ENCODE measurements at places on chromosomes 3 and 15.

DNA sequence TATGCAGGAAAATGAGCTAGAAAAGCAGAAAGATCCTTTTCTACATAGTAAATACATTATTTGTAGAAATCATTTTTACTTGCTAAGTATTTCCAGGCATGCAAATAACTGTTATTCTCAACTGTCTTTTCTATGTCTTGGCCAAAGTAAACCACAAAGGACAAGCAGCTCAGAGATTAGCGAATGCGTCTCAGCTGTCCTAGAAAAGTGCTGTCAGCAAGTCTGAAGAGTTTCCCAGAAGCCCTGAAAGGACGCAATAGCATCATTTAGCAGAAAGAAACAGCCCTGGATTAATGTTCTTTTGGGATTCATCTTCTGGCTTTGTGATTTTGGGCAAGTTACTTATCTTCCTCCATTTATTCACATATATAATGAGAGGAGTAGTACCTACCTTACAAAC is 100.3 kb downstream of the ZIC1 start:
- DNase-seq = no peak

DNA sequence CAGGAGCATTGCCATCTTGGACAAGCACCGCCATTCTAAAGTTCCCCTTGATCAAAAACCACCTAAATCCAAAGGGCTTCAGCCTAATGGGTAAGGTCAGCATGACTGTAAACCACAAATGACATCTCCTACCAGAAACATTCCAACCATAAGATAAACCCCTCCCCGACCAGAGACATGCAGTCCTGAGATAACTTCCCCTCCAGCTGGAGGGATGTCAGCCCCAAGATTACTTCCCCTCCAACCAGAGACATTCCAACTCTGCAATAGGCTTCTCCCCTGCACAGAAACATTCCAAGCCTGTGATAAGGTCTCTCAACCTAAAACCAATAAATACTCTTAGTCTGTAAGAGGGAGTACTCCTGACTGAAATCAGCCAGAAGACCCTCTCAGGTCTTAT is 62.7 kb upstream of the DNAJC19 start:
- DNase-seq = peak; percentile 4

DNA sequence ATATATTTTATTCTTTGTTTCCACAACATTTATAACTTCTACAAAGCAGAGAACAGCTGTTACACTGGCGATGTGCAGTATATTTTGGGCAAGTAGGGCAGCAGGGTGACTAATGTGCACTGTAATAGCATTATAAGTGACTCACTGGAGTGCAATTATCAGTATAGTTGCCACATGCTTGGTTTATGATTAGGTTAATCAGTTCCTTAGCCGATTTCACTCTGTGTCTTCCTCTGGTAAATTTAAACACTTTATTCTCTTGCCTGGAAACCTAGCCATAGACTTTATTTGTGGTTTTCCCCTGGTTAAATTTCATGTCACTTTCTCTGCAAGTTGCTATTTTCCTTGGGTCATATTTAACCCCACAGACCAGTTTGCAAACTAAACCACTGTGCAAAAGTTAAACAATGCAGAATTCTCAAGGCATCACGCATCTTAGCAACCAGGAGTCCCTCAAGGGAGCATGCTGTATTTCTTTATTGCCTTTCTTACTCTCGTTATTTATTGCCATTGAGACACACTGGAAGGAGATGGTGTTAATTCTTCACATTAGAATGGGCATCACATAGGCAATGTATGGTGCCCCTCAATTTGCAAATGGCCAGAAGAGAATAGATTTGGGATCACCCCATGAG is 690.2 kb upstream of the DPPA4 start:
- peak; percentile 31 for DNase-seq

DNA sequence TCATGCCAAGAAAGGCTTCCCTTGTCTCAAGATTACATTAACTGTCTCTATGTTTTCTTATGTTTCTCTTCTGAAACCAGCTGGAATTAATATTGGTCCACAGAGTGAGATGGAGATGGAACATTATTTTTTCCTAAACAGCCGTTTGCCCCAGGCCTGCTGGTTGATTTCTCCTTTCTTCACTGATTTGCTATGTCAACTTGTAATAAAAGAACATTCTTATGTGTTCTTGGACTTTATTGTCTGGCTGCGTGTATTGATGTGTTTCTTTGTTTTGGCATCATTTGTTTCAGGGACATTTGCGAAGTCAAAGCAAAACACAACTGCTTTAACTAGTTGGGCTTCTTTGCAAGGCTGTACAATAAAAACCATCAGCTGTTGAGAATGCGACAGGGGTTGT is 168.5 kb downstream of the FAM43A start:
- no peak for DNase-seq

DNA sequence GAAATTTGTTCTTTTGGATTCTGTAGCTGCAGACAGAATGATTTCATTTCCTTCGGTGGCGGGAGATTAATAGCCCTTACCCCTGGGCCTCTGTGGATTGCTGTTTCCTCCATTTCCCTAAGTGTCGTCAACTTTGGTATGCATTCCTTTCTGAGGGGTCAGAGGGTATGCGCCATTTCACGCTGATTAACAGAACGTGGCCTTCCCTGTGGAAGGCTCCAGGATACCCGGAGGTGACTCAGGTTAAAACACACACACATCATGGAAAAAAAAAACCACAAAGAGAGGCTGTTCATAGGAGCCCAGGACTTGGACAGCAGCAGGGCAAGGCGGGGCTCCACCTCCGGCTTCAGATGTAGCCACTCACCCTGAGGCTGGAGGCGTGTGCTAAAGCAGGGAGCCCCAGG is 51.9 kb downstream of the EPHB1 start:
- peak; percentile 37 for DNase-seq

DNA sequence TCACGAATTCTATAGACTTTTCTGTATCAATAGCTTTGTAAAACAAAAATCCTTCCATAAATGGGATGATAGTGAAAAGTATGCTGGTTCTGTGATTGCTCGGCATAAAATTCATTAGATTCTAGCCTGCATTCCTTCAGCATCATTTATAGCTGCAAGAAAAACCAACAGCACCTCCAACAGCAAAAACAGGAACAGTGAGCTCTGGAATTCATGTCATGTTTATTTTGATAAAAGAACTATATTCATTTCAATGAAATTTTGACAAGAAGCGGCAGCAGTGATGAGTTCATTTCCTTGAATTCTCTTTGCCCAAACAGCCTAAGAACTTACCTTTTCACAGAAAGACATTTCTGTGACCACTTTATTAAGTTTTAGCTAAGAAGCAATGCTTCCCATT is 515.2 kb upstream of the CCDC54 start:
- DNase-seq = peak; percentile 72

DNA sequence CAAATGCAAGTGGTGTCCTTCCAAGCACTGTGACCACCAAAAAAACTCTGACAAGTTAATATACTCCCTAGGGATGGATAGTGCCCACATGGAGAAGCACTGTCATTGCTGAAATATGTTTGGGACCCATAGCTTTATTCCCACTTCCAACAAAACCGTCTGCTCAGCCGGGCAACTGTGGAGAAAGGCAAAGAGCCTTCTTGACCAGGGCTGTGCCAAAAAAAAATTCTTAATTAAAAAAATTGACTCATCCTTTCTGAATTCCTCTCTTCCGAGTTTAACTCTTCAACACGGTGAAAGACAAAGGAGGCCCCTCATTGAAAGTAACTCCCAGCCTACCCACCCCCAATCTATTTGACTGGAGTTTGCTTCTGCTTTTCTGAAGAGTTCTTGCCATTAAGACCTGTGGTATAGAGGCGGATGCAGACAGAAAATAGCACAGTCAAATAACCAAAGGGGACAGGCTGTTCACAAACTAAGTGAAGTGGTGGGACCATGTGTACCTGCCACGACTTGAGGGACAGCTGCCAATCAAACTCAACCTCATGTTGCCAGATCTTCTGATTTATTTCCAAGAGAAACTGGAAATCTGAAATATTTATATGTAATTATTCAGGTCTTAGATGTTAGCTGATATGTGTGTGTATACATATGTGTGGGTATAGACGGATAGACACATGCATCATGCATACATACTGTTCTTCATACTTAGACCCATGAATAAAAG is 135.4 kb upstream of the PFN2 start:
- DNase-seq = no peak

GRCh38 chr3:101383156-101383575 is 62.8 kb upstream of the IMPG2 start:
- DNase-seq = peak; percentile 3

GRCh38 chr15:40242601-40243000 is 3.7 kb downstream of the PAK6 start:
- DNase-seq = no peak

All from brain microvascular endothelial cell (primary cell).